ENCODE measurements at places on chromosomes 16 and 17. TPM values are rescaled to one million over a fixed set of nuclear protein-coding genes. Genes with fewer than 3 reads are reported as not detected.

GRCh38 chr16:20740007-20740883, 1.4 kb downstream of the THUMPD1 start:
- no peak for DNase-seq

DNA sequence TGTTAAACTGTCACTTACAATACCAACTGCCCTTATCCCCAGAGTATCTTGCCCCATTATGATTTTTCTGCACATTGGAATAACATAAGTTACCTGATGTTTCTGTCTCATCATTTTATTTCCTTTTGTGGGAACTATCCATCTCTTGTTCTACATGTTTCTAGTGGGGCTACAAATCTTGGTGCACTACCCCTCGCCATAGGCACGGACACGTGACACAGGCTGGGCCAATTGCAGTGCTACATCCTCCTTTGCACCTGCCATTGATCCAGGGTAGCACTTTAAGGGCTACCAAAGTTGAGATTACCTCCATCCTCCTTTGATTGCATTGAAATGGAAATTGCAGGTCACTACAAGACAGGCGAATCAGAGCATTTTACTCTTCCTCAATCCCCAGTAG, 14.2 kb upstream of the SYT17 start:
- no peak for DNase-seq

GRCh38 chr17:76157759-76158158, 16.7 kb upstream of the FOXJ1 start:
- DNase-seq = no peak

RFNG gene
- polyA plus RNA-seq = 42.1 TPM

GRCh38 chr16:2487903-2488531, 13.1 kb downstream of the TBC1D24 start:
- no peak for DNase-seq

DNA sequence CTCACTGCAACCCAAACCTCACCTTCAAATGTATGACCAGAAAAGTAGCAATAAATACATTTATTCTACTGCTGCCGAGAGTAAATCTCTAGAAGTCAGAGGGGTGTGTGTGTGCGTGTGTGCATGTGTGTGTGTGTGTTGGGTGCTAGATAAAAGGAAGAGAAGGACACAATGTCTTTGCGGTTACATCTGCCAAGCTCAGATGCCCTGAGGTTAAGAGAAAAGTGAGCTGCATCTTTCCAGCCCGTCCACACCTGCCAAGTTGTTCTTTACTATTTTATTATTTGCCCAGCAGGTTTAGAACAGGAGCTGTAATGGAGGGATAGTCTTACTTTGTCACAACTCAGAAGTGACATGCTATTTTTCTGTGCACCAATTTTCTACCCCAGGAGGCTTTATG, 54.5 kb upstream of the ANKFN1 start:
- no peak for DNase-seq

DNA sequence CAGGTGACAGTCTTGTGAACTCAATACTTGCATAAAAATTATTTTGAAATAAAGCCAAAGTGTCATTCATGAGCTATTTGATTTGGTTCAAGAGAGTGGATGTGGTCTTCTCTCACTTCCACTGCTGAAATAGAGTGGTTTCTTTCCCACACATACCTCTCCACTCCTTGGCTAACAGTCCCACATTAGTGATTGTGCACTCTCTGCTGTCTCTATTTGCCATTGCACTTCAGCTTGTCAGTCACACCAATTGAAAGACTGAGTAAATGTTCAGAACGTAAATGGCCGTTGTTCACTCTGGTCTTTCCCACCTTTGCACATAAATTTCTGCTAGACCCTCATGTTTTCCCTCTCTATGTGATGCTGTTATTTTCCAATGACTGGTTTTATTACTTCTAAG, 197.5 kb downstream of the FTO start:
- no peak for DNase-seq

DNA sequence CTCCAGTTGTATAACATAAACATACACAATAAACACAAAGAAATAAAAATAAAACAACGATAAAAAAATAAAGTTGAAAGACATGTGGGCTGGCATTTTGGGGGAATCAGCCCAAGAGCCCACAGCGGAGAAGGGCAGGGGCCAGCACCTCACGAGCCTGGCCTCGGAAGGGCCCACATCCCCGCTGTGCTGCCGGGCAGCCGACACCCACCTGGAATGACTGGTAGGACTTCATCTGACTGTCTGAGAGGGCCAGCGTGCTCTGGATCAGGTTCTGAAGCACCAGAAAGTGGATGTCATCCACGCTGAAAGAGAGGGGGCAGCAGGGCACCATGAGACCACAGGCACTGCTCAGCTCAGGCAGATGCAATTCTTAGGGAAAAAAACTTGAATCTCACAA, 73.5 kb downstream of the GTF3C1 start:
- no peak for DNase-seq

ZP2 gene
- polyA plus RNA-seq = 0.27 TPM

GRCh38 chr17:50916026-50916707, 50.0 kb upstream of the TOB1 start:
- DNase-seq = no peak

- no peak for DNase-seq
Observed at GRCh38 chr17:53736516-53737240, 86.0 kb upstream of the KIF2B start.

- DNase-seq = no peak
Observed at GRCh38 chr17:82440469-82440981, 10.0 kb downstream of the CYBC1 start.

CHAD gene
- 5.9 TPM for polyA plus RNA-seq

CDH11 gene
- 27.8 TPM for polyA plus RNA-seq

DNA sequence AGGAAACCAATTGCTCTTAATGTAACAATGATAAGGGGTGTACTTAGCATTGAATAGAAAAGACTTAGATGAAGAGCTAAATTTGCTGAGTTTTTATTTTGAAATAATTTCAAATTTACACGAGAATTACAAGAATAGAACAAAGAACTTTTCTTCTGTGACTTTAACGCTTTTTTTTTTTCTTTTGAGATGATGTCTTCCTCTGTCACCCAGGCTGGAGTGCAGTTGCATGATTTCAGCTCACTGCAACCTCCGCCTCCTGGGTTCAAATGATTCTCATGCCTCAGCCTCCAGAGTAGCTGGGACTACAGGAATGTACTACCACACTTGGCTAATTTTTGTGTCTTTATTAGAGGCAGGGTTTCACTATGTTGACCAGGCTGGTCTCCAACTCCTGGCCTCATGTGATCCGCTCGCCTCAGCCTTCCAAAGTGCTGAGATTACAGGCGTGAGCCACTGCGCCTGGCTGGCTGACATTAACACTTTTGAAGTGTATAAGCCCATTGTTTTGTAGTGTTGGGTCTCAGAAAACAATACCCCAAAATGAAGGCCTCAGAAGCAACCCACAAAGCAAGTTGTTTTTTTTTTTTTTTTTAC, 2.1 kb downstream of the TEN1 start:
- no peak for DNase-seq
